A549 treated with dexamethasone at 1 μM for 4 hours (cell line): ENCODE measurements at places on chromosomes 12 and 14. TPM values are rescaled to one million over a fixed set of nuclear protein-coding genes. Genes with fewer than 3 reads are reported as not detected.

SLC10A1 gene
- 0.06 TPM in 1 of 5 replicates, not detected in the others for total RNA-seq

ERBB3 gene
- total RNA-seq, result 1.1 to 1.7 TPM (median 1.3 TPM) in 5 replicates

SYT1 gene
- 4.6 to 6.7 TPM (median 5.6 TPM) in 5 replicates for total RNA-seq

KRT75 gene
- total RNA-seq, result 0.08 to 0.20 TPM (median 0.14 TPM) in 5 replicates

MYH6 gene
- total RNA-seq, result 0.05 to 0.15 TPM (median 0.12 TPM) in 5 replicates

RD3L gene
- total RNA-seq, result not detected in 5 replicates

RNF34 gene
- 35.2 to 44.7 TPM (median 43.3 TPM) in 5 replicates for total RNA-seq

KHNYN gene
- 21.0 to 29.0 TPM (median 26.8 TPM) in 5 replicates for total RNA-seq

RERGL gene
- total RNA-seq, result not detected in 5 replicates

LAG3 gene
- 0.56 to 1.7 TPM (median 1.3 TPM) in 5 replicates for total RNA-seq

KRR1 gene
- total RNA-seq, result 53.1 to 76.5 TPM (median 62.6 TPM) in 5 replicates

CARMIL3 gene
- 0.29 to 0.86 TPM (median 0.53 TPM) in 5 replicates for total RNA-seq

STK38L gene
- total RNA-seq, result 10.1 to 16.5 TPM (median 11.3 TPM) in 5 replicates

GUCY2C gene
- total RNA-seq, result 0.03 TPM in 1 of 5 replicates, not detected in the others

GXYLT1 gene
- total RNA-seq, result 11.3 to 16.3 TPM (median 14.4 TPM) in 5 replicates

OVCH1 gene
- total RNA-seq, result not detected in 5 replicates

TOGARAM1 gene
- 6.9 to 10.3 TPM (median 8.1 TPM) in 5 replicates for total RNA-seq

MYBPC1 gene
- 0.08 to 0.13 TPM in 2 of 5 replicates, not detected in the others for total RNA-seq

NRIP2 gene
- total RNA-seq, result not detected in 5 replicates

SLC2A14 gene
- 0.39 to 1.1 TPM (median 0.78 TPM) in 5 replicates for total RNA-seq

GPR68 gene
- total RNA-seq, result 0.20 to 0.48 TPM (median 0.29 TPM) in 5 replicates

PPP4R4 gene
- 0.24 to 0.44 TPM (median 0.33 TPM) in 5 replicates for total RNA-seq

CCDC197 gene
- not detected in 5 replicates for total RNA-seq

FAM177A1 gene
- 101 to 123 TPM (median 121 TPM) in 5 replicates for total RNA-seq

CNTN1 gene
- 41.8 to 71.5 TPM (median 59.8 TPM) in 5 replicates for total RNA-seq

NPFF gene
- total RNA-seq, result not detected in 5 replicates

HOXC11 gene
- 0.58 to 0.82 TPM (median 0.73 TPM) in 5 replicates for total RNA-seq

ZFHX2 gene
- total RNA-seq, result 0.44 to 1.1 TPM (median 0.80 TPM) in 5 replicates

PDZRN4 gene
- 0.02 to 0.05 TPM (median 0.04 TPM) in 3 of 5 replicates, not detected in the others for total RNA-seq

HOXC6 gene
- total RNA-seq, result 3.9 to 5.6 TPM (median 4.8 TPM) in 5 replicates

DAO gene
- not detected in 5 replicates for total RNA-seq

FGF23 gene
- not detected in 5 replicates for total RNA-seq
